Renal pelvis (tissue), 12 donors: ENCODE measurements at places on chromosomes 3 and 15. TPM values are rescaled to one million over a fixed set of nuclear protein-coding genes. Genes with fewer than 3 reads are reported as not detected.

DNA sequence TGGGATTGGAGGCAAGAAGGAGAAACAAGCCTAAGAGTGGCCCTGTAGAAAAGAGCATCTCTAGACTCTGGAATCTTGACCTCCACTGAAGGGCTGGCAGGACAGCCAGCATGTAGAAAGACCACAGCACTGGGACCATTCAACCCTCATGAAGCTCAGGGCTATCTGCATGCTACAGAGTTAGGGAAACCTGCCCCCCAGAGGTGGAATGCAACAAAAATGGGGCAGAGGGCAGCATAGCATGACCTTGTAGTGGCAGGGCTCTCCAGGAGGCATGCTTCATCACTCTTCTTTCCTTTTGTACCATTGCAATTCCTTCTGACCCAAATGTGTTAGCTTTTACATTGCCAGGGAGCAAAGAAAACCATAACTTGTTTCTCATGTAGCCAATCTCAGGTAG lies 445.4 kb downstream of the EPHB1 start:
- DNase-seq: no peak

SLC28A1 gene
- polyA plus RNA-seq: 6.4 TPM

DNA sequence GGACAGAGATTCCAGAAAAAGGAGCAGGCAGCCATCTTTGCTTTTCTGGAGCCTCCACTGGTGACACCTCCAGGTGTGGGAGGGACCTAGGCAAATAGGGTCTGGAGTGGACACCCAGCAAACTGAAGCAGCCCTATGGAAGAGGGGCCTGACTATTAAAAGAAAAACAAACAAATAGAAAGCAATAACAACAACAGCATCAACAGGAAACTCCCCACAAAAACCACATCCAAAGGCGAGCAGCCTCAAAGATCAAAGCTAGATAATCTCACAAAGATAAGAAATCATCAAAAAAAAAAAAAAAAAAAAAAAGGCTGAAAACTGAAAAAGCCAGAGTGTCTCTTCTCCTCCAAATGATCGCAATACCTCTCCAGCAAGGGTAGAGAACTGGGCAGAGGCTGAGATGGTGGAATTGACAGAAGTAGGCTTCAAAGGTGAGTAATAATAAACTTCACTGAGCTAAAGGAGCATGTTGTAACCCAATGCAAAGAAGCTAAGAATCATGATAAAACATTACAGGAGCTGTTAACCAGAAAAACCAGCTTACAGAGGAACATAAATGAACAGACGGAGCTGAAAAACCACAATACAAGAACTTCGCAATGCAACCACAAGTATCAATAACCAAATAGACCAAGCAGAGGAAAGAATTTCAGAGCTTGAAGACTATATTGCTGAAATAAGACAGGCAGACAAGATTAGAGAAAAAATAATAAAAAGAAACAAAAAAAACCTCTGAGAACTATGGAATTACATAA lies 225.4 kb downstream of the CTNNB1 start:
- DNase-seq: no peak

STAC gene
- polyA plus RNA-seq: 13.2 TPM

DNA sequence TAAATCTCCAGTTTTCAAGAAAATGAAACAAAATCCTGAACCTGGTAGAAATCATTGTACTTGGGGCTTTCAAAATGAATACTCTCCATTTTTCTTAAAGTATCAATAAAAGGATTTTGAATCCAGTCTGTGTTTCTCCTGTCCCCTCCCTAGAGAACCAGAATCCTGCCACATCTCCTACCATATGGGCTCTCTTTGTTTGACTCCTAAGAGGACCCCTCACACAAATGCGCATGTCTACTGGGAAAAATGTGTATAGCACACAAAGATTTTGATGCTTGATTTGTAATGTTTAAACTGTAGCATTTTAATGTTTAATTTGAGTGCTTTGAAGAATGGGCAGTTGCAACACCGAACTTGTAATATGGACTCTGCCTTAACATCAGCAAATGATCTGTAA lies 25.9 kb downstream of the LRRC3B start:
- DNase-seq: no peak

NUDT16 gene
- 47.3 TPM for polyA plus RNA-seq

GRCh38 chr3:34020726-34021680 lies 222.6 kb downstream of the PDCD6IP start:
- DNase-seq: no peak

DNA sequence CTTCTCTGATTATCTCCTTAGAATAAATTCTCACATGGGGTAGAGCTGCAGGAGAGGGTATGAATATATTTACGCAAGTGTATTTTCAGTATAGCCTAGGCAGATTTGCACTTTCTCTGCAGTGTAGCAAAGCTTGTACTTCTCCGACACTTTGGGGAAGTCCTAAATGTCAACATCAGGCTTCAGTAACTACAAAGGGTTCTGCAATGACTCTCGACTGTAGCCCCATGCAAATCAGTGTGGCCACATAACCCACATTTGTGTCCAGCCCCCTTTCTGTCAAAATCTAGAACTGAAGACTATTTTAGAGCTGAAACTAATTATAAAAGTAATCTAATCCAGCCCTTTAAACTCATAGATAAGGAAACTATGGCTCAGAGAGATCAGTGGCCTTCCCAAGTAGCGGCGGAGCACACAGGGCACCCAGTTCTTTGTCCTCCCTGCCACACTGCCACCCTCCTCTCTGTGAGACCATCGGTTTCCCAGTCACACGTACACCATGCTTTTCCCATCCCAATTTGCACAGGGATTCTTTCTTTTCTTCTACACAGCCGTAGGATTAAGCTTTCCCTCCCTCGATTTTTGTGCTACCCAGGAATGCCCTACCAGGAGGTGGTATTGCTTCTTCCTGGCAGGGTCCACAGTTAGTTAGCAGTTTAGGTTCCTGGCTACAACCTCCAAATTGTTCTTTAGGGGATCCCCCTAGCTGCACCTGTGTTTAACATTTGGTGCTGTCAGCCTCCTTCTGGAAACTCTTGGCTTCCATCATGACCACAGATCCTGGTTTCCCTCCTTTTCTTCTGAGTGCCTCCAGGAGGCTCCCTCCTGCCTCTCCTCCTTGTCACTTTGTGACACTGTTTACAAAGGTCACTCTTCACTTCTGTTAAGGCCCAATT lies 22.9 kb downstream of the MRAS start:
- DNase-seq: no peak

GRCh38 chr15:87712211-87712610 lies 544.3 kb downstream of the NTRK3 start:
- no peak for DNase-seq
